AG04450 (cell line): ENCODE measurements at places on chromosomes 6 and 20. TPM values are rescaled to one million over a fixed set of nuclear protein-coding genes. Genes with fewer than 3 reads are reported as not detected.

DNA sequence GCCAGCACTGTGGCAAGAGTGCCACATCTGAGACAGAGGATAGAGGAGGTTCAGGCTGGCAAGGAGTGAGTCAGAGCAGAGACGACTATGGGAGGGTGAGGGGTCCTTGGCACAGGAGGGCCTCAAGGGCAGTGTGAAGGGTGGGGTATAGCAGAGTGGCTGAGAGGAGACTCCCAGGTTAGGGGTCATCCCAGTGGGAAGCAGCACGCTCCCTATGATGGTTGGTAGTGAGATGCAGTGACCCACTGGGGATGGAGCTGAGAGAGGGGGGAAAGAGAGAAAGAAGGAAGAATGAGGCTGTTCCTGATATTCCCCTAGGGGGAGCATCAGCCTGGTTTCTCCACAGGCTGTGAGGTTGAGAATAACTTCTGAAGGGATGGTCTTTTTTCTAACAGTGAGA, 97.3 kb downstream of the INSM1 start:
- no peak for DNase-seq

GRCh38 chr6:146047371-146047770, 18.5 kb downstream of the GRM1 start:
- no peak for DNase-seq

The AGPAT1 gene
- polyA plus RNA-seq = 97.1 and 116 TPM in 2 replicates

The C20orf144 gene
- polyA plus RNA-seq = 0.09 and 0.14 TPM in 2 replicates

The PLN gene
- polyA plus RNA-seq = 0.10 and 0.14 TPM in 2 replicates

The SFTA2 gene
- polyA plus RNA-seq = not detected in 2 replicates

The SPO11 gene
- not detected in 2 replicates for polyA plus RNA-seq
